ENCODE measurements at places on chromosomes 6 and 20.

GRCh38 chr20:17843246-17844132, 125.1 kb downstream of the SNX5 start:
- no peak for DNase-seq

DNA sequence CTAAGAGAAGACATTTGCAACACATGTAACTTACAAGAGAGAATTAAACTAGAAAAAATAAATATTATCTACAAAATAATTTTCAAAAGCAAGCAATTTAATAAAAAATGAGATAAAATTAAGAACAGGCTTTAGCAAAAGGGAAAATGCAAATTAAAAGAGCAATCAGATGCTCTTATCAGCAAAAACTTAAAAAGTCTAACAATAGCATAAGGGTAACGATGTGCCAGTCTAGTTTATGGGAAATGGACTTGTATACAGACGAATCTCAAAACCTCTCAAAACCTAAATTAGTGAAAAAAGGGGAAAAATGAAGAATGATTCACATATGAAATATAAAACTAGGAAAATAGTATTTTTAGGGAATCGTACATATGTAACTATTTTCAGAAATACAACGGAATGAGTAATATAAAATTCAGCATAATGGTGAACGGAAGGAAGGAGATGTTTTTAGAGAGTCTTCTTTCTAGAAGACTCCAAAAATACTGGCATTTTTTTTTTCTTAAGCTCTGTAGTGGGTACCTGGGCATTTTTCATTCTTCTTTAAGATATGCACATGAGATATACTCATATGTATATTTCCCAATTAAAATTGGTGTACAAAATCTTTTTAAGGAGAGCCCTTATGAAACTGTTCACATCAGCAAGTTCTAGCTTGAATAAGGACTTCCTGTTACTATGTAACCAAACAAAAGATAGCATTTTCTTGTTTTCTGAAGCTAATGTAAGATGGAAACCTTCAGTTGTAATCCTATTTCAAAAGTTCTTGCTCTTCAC, 927 bp upstream of the MANEA start:
- no peak for DNase-seq

DNA sequence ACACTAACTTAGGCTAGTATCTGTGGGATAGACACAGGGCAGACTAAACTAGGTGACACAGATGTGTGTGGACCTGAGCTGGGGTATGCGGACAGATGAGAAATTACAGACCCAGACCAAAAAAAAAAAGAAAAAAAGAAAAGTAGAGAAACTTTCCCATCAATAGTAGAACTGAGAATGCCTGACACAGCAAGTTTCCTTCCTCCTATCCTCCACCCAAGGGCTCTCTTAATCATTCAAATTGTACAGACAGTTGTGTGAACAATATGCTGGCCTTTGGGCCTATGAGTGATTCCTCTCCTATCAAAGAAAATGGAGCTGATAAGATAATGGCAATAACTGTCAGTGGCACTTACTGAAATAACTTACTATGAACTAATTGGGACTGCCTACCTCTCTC, 226.7 kb upstream of the PRDM1 start:
- DNase-seq = no peak

DNA sequence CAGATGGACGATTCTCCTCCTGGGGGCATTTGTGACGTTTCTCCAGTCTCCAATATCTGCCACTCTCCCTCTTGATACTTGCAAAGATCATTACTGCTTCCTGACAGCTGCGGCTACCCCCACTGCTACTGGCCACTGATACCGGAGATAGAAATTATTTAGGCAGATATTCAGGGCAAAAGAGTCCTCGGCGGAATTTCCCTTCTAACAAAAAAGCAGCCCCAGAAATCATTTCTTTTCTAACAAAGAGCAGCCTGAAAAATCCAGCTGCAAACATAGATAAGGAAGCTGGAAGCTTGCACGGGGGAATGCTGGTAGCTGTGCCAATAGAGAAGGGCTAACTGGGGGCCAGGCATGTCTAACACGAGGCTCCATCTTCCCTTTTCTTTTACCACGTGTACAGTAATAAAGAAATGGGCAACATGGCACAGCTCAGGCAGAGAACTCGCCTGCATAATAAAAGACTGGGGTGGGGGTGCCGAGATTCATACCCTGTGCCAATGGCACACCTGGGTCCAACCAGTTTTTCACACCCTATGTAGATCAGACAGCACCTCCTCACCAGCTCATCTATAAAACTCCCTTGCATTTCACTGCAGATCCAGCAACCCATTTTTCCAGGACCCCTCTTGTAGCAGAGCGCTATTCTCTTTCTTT, 6.1 kb downstream of the TP53RK start:
- DNase-seq = no peak

DNA sequence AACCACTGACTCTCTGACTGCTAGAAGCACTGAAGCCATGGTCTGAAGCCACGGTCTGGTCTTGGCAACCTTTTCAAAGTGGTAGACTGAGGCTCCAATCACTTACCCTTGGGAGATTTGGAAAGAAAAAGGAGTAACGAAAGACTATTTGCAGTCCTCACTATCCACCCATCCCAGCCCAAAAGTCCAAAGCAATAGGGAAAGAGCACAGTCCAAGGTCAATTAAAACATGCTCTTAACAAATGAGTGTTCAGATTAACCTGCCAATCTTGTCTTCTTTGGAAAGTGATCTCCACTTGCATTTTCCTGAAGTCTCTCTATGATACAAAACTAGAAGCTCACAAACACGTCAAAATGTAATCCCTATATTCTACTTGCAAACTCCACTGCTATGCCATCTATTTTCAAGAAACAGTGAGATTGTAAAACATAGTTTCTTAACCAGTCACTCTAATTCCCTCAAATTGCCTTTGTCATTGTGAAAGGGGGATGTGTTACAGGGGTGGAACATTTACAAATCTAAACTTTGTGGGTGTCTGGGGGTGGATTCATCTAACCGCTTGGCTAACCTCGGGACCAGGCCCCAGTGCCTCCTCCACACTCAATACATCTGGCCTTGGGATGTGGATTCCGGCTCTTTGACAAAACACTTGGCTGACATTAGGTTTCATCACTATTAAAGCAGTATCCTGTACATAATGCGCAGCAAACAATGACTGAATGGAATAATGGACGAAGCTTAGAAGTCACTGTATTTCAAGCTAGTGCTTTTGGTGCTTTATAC, 56.4 kb downstream of the B4GALT5 start:
- DNase-seq = no peak

DNA sequence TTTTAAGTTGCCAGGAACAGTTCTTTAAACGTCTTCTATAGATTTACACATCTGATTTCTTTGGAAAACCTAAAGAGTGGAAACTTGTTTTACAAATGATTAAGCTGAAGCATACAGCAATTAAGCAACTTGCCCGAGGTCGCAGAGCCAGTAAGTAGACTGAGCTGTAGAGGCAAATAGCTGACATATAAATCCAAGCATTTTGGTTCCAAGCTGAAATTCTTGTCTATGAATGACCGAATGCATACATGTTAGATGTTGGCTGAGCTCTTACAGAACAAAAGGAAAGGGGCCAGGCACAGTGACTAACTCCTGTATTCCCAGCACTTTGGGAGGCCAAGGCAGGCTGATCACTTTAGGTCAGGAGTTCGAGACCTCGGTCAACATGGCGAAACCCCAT, 101.8 kb upstream of the SGK1 start:
- no peak for DNase-seq

DNA sequence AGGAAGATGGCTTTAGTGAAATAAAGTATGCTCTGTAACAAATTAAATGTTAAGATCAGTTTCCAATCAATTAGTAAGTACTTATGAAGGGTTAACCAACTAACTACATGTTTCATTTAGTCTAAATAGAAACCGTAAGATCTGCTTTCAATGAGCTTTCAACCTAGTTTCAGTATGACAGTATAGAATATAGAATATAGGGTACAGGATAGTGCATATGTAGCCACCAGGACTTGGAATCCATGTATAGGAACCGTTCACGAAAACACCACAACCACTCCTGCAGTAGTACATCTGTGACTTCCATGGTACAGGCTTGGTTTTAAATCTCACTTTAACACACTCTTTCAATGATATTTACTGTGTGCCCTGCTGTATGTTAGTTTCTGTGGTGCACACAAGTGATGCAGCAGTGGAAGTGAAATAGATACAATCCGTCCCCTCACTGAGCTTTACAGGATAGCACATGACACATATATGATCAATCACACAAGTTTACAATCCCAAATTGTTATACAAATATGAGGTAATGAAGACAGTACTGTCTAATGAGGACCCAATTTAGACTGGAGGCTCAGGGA, 479.7 kb upstream of the MARCKS start:
- DNase-seq = no peak

- no peak for DNase-seq
Measured at GRCh38 chr6:17504005-17504404, 96.1 kb upstream of the FAM8A1 start.

DNA sequence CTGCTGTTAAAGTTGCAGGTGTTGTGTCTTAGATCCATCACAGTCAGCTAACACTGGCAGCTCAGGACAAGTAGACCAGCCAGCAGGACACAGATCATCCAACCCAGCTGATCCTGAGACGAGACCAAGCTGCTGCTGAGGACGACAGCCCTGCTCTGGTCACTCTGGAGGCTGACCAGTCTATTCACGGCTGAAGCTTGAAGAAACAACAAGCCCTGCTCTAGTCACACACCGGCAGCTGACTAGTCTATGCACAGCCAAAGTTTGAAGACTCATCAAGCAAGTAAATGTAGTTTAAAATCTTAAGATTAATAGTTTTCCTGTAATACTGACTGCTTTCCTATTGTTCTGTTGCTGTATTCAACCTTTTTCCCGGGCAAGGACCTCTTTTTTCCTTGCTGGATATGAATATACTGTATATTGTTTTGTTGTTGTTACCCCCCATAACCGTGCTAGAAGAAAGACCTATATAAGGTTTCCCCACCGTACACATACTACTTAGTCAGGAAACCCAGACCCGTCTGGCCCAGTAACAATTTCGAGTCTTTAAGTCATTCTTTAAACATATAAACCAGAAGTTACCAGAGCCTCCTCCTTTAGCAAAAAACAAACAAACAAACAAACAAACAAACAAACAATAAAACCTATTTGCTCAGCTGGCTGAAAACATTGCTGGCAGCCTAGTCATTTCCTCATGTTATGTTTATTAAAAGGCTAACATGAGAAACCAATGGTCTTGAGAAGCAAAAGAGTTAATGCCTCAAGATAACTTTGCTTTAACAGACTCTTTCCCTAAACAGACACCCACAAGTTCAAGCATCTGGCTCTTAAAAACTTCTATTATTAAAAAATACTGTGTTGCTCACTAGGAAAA, 16.7 kb upstream of the GSTA3 start:
- DNase-seq = no peak

DNA sequence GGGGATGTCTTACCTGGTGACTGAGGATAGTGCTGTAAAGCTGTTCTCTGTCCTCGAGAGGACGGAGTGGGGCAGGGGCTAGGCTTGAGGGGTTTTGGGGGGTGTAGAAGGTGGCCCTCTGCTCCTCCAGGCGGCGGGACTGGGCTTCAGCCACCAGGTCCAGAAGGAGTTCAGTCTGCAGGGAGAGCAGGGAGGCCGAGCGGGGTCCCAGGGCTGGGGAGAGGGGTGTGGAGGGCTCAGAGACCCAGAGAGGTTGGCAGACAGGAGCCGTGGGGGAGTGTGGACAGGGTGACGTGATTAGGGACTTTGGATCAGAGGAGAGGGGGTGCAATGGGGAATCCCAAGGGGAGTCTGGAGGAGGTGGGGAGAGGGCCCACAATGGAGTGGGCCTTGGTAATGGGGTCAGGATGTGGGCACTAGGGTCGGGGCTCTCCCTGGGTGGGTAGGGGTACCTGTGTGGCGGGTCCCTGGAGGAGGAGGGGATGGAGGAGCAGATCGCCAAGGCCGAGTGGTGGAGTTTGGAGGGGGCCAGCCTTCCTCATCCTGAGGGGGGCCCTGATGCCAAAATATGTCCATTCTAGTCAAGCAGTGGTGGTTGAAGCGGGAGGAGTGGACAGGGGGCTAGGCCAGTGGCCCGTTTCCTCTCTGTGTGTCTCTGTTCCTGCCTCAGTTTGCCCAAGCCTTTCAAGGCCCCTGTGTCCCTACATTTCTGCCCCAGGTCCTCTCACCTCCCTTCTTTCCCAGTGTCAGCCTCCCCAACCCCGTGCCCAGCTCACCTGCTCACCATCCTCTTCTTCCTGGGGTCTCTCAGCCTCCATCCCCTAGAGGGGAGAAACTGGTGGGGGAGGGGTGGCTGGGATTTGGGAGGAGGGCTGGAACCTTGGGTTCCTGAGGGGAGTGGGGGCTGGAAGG, 491 bp downstream of the GPSM3 start:
- no peak for DNase-seq

DNA sequence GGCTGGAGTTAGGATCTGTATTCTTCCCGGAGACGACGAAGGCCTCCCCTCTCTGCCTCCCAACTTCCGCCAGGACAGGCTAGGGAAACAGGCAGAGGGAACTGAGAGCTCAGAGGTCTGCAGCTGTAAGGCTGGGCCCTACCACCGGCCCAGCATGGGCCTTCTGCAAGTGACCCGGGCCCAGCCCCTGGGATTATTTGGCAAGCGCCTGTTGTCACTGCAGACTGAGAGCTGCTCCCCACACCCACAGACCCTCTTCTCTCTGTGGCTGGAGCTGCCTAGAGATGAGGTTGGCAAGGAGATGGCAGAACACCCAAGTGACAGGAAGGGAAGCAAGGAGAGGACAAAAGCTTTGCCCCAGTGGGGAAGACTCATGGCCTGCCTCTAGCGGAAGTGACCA, 212.6 kb downstream of the ZDHHC14 start:
- no peak for DNase-seq

DNA sequence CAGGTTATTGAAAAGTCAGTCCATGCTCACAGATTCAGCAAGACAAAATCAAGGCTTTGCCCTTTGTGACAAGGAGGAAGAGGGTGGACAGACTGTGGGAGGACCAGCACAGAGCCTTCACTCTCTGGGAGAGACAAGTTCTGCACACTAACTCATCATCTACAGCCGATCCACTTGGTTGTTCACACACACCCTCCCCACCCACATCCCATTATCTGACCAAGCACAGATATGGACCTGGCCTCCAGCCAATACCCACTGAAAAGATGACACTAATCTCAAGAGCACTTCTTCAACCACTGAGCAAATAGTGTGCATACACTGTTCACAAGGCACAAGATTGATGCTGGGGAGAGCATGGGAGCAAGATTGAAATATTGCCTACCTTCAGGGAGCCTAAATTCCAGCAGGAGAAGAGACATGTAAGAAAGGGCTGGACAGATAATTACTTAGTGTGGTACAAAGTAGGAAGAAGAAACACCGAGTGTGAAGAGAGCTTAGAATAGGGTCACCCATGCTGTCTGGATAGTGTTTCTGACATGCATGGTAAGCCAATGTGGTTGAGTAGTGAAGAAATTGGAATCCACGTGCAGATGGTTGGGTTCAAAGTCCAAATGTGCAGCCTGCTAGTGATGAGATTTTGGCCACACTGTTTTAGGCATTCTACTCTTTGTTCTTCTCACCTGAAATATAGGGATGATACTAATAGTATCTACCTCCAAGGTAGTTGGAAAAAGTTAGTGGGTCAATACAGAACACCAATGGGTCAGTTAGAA, 21.7 kb upstream of the IL17A start:
- no peak for DNase-seq

Measured in stimulated activated naive CD4-positive, alpha-beta T cell (primary cell).